ENCODE measurements at places on chromosomes 7 and 10.

DNA sequence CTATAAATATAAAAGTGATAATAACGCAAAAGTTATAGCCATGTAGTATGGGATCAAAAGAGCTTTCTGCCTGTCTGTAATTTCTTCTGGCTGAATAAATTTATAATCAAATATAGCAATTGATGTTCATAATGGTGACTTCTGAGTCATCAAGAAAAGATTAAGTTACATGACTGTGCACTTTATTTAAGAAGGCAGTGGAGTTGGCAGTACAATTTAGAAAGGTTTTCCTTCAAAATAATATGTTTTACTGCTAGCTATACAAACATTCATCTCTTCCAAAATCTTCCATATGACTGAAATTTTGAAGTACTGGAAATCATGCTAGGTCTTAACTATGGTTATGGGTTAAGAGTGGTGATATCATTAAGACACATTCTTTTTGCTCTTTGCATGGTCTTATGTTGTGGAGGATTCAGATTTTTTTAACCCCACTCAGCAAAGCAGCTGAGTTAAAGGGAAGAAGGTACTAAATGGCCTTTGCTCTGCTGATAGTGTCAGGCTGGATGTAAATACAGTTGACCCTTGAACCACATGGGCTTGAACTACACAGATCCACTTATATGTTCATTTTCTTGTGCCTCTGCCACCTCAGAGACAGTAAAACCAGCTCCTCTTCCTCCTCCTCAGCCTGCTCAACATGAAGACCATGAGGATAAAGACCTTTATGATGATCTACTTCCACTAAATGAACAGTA, 323.6 kb downstream of the BBS9 start:
- no peak for DNase-seq

- no peak for DNase-seq
These were observed 51.4 kb downstream of the NPS start for GRCh38 chr10:127600479-127600878.

GRCh38 chr7:121081327-121081936, 92.9 kb downstream of the CPED1 start:
- DNase-seq = no peak

GRCh38 chr10:127496035-127496434, 53.1 kb upstream of the NPS start:
- DNase-seq = no peak

- no peak for DNase-seq
These were observed 134.3 kb downstream of the CUX1 start for GRCh38 chr7:101951757-101952156.

DNA sequence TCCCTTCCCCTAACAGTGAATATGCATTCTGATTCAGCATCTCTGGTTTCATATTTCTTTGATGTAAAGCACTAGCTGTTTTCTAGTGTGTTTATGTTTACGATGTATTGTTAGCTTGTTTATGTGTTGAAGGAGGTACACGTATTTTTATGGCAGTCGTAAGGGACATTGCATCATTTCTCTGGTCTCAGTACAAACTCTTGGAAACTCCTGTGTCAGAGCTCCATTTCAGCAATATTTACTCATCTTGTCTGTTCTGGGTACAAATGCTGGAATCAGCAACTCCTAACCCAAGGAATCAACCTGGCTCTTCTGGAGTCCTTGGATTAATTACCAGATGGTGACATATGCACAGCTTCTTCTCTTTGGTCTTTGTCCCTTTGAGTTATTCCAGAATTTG, 270.0 kb upstream of the PLXDC2 start:
- no peak for DNase-seq

- no peak for DNase-seq
These were observed 51.4 kb upstream of the SLC35B4 start for GRCh38 chr7:134367956-134368749.

- DNase-seq = no peak
These were observed 55.9 kb downstream of the ETV1 start for GRCh38 chr7:13933536-13933935.

DNA sequence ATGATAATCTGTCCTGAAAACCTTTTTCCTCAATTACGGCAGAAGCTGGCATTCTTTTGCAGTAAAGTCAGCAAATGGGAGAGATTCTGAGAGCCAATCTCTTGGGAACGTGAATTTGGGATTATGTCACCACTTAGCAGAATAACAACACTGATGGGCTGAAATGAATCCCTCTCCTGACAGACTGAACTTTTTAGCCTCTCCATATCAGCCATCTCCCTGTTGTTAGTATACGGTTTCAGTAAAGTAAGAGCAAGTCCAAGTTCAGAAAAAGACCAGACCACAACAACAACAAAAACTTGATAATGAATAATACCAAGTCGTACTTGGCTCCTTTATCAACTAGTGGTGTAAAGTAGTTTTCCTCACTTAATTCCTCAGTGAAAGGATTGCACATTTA, 1048.8 kb downstream of the GATA3 start:
- DNase-seq = no peak

GRCh38 chr10:114626841-114627240, 31.2 kb downstream of the ABLIM1 start:
- no peak for DNase-seq

- DNase-seq = no peak
These were observed 208.5 kb downstream of the CCDC3 start for GRCh38 chr10:12792889-12793556.

Data from activated T-cell treated with anti-CD3 and anti-CD28 coated beads, Interleukin-2, amount 50 U/mL, for 48 hours (primary cell).